Colonic mucosa (tissue), 4 donors: ENCODE measurements at places on chromosomes 3 and 15. TPM values are rescaled to one million over a fixed set of nuclear protein-coding genes. Genes with fewer than 3 reads are reported as not detected.

The KNL1 gene
- total RNA-seq, result 18.8 TPM

The PPP2R3A gene
- total RNA-seq, result 22.0 TPM

The RAB8B gene
- 7.4 TPM for total RNA-seq

The UACA gene
- 55.4 TPM for total RNA-seq

The GOLGA6A gene
- not detected for total RNA-seq

The DET1 gene
- total RNA-seq, result 4.9 TPM

The P2RY14 gene
- total RNA-seq, result 1.7 TPM
